ENCODE measurements at places on chromosomes 1 and 21.

- peak; percentile 50 for DNase-seq
- peaks cover 5% of the 10 kb centered on the region for H3K27me3 ChIP-seq
- peaks cover 11% of the 10 kb centered on the region for H3K4me1 ChIP-seq
- no peak overlapping the region for H3K27ac ChIP-seq
These were observed 790 bp downstream of the TESK2 start for GRCh38 chr1:45490121-45490625.

GRCh38 chr1:7019510-7019909 is 234.3 kb downstream of the CAMTA1 start:
- H3K36me3 ChIP-seq: no peaks in the 10 kb centered on the region
- H3K4me3 ChIP-seq: no peak overlapping the region
- H3K27me3 ChIP-seq: peaks cover 14% of the 10 kb centered on the region
- DNase-seq: no peak
- H3K4me1 ChIP-seq: no peaks in the 10 kb centered on the region

DNA sequence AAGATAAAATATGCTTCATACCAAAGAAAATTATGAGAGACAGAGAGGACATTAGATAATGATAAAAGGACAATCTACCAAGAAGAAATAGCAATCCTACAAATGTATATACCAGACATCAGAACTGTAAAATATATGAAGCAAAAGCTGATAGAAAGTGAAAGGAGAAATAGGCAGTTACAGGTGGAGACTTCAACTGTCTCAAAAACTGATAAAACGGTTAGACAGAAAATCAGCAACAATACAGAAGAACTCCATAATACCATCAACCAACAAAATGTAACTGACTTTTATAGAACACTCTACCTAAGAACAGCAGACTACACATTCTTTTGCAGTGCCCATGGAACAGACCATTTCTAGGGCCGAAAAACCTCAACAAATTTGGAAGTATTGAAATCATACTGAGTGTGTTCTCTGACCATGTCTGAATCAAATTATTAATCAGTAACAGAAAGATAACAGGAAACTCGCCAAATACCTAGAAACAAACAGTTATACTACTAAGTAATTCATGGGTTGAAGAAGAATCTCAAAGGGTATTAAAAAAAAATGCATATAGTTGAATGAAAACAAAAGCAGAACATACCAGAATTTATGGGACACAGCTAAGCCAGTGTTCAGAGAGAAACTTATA is 132.1 kb downstream of the RPS6KC1 start:
- no peak overlapping the region for H3K4me3 ChIP-seq
- no peak for DNase-seq
- H3K4me1 ChIP-seq: no peaks in the 10 kb centered on the region

DNA sequence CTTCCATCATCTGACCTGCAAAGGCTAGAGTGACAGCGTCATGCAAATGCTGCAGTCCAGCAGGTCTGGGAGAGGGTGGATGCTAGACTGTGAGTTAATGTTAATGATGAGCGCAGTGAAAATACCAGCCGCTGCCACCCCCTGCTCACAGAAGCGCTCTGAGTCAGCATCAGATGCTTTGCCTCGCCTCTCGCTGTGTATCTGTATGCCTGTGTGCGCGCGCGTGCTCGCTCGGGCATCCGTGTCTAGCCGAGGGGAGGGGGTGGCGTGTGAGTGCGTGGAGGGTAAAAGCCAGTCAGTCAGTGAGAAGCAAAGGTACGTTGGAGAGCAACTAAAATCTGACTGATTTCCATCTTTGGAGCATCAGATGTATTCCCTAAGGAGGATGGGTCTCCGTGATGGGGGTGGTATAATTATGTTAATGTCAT is 858.7 kb downstream of the USP25 start:
- peaks cover 35% of the 10 kb centered on the region for H3K4me1 ChIP-seq
- no peaks in the 10 kb centered on the region for H3K36me3 ChIP-seq
- peak overlapping the region; percentile 70 for H3K4me3 ChIP-seq
- H3K27ac ChIP-seq: peak overlapping the region; percentile 94
- no peaks in the 10 kb centered on the region for H3K27me3 ChIP-seq

- H3K4me3 ChIP-seq: no peak overlapping the region
- no peak overlapping the region for H3K27ac ChIP-seq
- no peaks in the 10 kb centered on the region for H3K27me3 ChIP-seq
- no peaks in the 10 kb centered on the region for H3K36me3 ChIP-seq
- H3K4me1 ChIP-seq: peaks cover 13% of the 10 kb centered on the region
- DNase-seq: no peak
These were observed 31.0 kb downstream of the IL12RB2 start for GRCh38 chr1:67338642-67339041.

- DNase-seq: no peak
- H3K4me1 ChIP-seq: peaks cover 84% of the 10 kb centered on the region
- peak overlapping the region; percentile 72 for H3K27ac ChIP-seq
- no peaks in the 10 kb centered on the region for H3K36me3 ChIP-seq
These were observed 10.9 kb downstream of the IER5 start for GRCh38 chr1:181099152-181100014.

- H3K27me3 ChIP-seq: no peaks in the 10 kb centered on the region
- no peak overlapping the region for H3K4me3 ChIP-seq
- DNase-seq: peak; percentile 74
- H3K36me3 ChIP-seq: no peaks in the 10 kb centered on the region
- H3K27ac ChIP-seq: no peak overlapping the region
These were observed 34.5 kb upstream of the PLXNA2 start for GRCh38 chr1:208278638-208279037.

DNA sequence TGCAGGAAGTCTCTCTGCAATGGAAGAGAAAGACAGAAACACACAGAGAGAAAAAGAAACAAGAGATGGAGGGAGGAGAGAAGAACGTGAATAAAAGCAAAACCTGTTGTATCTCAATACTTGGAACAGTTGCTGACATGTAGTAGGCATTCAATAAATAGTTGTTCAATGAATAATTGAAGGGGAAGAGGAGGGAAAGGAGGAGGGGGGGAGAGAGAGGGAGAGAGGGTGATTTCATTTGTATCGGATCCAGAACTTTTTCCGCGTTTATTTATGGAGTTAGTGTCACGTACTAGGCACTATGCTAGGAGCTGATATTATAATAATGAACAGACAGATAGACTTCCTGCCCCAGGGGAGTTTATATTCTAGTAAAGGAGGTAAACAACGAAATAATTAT is 144.1 kb downstream of the OMA1 start:
- peak overlapping the region; percentile 32 for H3K4me3 ChIP-seq
- no peak for DNase-seq
- H3K27me3 ChIP-seq: no peaks in the 10 kb centered on the region

DNA sequence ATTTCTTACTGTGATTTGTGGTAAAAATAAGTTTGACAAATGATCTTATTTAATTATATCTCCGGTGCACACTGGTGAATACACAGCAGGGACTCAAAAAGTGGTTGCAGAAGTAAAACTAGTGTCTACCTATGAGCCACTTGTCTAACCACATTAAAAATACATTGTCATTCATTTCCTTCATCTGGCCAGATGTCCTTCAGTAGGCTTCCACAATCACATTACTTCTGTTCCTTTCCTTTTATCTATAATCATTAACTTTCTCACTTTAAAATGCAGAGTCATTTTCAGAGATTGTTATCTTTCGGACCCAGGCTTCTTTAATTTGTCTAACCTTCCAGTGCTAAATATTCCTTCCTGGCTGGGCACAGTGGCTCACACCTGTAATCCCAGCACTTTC is 3.0 kb downstream of the RBBP5 start:
- H3K27me3 ChIP-seq: no peaks in the 10 kb centered on the region
- DNase-seq: no peak
- peaks cover 18% of the 10 kb centered on the region for H3K36me3 ChIP-seq
- H3K4me1 ChIP-seq: peaks cover 15% of the 10 kb centered on the region

DNA sequence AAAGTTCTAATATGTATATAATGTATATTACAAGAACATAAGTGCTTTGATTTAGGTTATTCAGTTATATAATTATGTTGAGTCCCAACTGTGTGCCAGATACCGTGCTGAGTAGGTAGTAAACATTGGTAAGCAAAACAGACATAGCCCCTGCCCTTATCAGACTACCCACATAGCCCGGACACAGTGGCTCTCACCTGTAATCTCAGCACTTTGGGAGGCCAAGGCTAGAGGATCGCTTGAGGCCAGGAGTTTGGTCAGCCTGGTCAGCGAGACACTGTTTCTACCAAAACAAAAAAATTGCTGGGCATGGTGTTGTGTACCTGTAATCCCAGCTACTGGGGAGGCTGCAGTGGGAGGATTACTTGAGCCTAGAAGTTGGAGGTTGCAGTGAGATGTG is 30.7 kb downstream of the RNF11 start:
- H3K4me3 ChIP-seq: no peak overlapping the region
- H3K27ac ChIP-seq: no peak overlapping the region
- peaks cover 11% of the 10 kb centered on the region for H3K36me3 ChIP-seq
- no peaks in the 10 kb centered on the region for H3K27me3 ChIP-seq
- no peak for DNase-seq

DNA sequence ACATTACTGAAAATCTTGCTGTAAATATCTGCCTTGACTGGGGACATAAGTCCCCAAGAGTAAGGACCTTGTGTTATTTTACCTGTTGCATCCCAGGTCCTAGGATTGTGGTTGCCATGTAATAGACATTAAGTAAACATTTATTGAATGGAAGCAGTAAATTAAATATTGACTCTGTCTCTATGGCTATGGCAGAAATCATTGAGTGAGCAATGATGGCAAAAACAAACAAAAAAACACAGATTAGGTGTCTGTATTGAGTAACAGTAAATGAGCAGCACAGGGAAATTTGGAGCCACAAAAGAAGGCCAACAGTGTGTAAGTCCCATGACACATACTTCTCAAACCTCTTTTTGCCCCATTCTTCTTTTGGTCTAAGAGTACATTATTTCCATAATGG is 240.4 kb downstream of the NFIA start:
- DNase-seq: no peak
- H3K4me1 ChIP-seq: peaks cover 12% of the 10 kb centered on the region
- H3K27ac ChIP-seq: no peak overlapping the region
- H3K4me3 ChIP-seq: no peak overlapping the region

GRCh38 chr1:26021647-26022403 is at the start of gene EXTL1:
Gene EXTL1 (plus strand): TSS chr1:26021775. CDS start chr1:26022647, 872 bp downstream.
- peak within 1 kb of the TSS; percentile 69 for H3K4me3 ChIP-seq
- H3K4me1 ChIP-seq: peaks cover 72% of the 10 kb centered on the region
- H3K36me3 ChIP-seq: peaks cover 3% of the 10 kb centered on the region
- peak within 1 kb of the TSS; percentile 82 for H3K27ac ChIP-seq
- DNase-seq: peak; percentile 94

- no peaks in the 10 kb centered on the region for H3K36me3 ChIP-seq
- no peak for DNase-seq
- no peak overlapping the region for H3K27ac ChIP-seq
- H3K4me1 ChIP-seq: peaks cover 22% of the 10 kb centered on the region
These were observed 28.1 kb downstream of the ADAM30 start for GRCh38 chr1:119868176-119868575.

DNA sequence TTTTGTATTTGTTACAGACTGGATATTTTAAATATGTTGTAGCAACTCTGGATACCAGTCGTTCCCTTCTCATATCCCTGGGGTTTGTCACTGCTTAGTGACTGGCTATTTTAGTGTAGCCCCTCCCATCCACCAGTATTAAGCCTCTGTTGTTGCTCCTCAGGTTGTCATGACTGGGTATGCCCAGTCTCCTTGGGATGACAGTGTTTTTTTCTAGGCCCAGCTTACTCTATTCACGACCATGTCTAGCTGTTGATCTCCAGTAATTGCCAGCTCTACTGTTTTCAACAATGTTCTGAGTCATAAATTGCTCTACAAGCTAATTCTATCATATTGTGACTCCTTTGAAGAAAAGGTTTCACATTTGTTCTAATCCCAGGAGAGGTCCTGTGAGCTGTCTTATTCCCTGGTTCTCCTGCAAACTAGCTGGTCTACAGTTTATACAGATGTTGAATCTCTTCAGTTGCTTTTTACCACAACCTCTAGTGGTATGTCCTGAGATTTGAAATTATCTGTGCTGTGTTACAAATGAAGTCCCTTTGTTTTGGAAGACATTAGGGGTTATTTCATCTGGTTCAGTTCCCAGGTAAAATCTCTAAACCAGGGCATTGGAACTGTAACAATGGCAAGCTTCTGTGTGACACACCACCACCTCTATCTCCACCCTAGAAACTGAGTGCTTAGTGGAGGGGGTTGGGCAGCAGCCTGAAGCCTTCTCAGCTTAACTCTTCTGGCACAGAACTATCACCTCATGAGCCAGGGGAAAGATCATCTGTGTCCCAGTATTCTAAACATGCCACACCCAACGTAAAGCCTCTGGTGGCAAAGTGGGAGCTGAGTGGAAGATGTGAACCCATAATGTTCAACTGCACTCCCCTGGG is 124.6 kb downstream of the TRIM33 start:
- no peaks in the 10 kb centered on the region for H3K4me1 ChIP-seq
- H3K4me3 ChIP-seq: no peak overlapping the region
- no peak overlapping the region for H3K27ac ChIP-seq

GRCh38 chr1:43008115-43009060 is 49.7 kb upstream of the SLC2A1 start:
- H3K27ac ChIP-seq: no peak overlapping the region
- no peaks in the 10 kb centered on the region for H3K36me3 ChIP-seq
- peak; percentile 62 for DNase-seq
- no peak overlapping the region for H3K4me3 ChIP-seq
- H3K27me3 ChIP-seq: peaks cover 46% of the 10 kb centered on the region
- H3K4me1 ChIP-seq: no peaks in the 10 kb centered on the region

DNA sequence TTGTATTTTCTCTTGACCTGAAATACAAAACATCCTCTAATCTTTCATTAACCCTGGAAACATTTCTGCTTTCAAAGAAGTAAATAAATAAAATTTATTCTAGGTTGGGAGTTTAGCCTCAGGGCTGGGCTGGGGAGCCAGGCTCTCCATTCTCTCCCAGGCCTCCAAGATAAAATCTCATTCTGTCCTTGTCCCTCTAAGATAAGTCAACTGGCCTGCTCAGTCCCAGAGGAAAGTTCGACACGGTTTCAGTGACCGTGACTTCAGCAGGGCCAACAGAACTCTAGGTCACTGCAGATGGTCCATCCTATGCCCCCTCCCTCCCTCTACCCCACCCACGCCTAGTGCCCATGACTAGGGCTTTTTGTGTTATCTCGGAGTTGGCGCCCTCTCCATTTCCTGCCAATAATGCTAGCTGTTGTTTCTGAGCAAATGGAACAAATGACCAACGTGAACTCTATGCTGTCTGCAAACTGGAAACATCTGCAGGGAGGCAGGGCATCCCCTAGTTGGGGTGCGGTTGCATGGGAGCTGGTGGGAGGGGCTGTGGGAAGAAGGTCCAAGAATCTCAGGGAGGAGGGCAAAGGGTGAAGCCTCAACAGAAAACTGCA is 10.1 kb upstream of the ADORA3 start:
- peaks cover 11% of the 10 kb centered on the region for H3K4me1 ChIP-seq

DNA sequence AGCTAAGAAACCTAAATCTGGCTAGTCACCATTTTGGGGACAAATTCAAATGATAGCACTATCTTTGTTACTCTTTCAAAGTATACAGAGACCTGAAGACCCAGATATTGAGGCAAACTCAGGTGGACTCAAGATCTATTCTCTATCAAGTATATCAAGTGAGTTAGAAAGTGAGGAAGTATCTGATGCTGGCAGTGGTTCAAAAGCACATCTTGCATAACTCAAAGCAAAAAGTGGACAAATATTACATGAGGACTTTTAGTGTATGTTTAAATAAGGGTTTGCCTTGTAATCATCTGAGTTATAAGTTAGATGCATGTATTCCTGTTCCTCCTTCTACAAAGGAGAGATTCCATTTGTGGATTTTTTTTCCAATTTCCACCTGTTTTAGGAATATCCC is 338.4 kb downstream of the DISC1 start:
- no peak overlapping the region for H3K4me3 ChIP-seq
- H3K27ac ChIP-seq: no peak overlapping the region
- no peaks in the 10 kb centered on the region for H3K36me3 ChIP-seq
- no peak for DNase-seq

- H3K27me3 ChIP-seq: peaks cover 7% of the 10 kb centered on the region
- H3K4me1 ChIP-seq: peaks cover 4% of the 10 kb centered on the region
- peak; percentile 50 for DNase-seq
- H3K4me3 ChIP-seq: no peak overlapping the region
- no peaks in the 10 kb centered on the region for H3K36me3 ChIP-seq
These were observed 10.8 kb upstream of the PCBP3 start for GRCh38 chr21:45632637-45633251.

Data from osteoblast (primary cell).